Activated CD4-positive, CD25-positive, alpha-beta regulatory T cell treated with anti-CD3 and anti-CD28 coated beads, Interleukin-2, amount 50 U/mL, for 16 hours (primary cell): ENCODE measurements at places on chromosomes 2 and 18.

DNA sequence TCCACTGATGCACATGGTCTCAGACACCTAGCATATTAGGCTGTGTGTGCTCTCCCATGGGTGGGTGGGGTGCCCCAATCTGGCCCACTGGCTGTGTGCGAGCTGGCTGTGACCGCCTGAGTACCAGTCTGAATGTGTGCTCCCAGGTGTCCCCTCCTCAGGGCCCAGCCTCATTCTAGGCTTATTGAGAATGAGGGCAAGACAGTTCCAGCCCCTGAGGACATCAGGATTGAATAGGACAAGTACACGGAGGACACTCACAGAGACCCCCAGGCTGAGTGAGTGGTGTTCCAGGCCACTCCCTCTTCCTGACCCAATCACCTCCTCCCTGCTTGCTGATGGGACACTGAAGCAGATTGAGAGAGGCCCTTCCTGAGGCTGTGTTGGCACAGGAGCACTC lies 116.1 kb upstream of the RAB6C start:
- DNase-seq, result no peak

- no peak for DNase-seq
Observed at GRCh38 chr2:48482769-48483168, 47.2 kb upstream of the STON1 start.

DNA sequence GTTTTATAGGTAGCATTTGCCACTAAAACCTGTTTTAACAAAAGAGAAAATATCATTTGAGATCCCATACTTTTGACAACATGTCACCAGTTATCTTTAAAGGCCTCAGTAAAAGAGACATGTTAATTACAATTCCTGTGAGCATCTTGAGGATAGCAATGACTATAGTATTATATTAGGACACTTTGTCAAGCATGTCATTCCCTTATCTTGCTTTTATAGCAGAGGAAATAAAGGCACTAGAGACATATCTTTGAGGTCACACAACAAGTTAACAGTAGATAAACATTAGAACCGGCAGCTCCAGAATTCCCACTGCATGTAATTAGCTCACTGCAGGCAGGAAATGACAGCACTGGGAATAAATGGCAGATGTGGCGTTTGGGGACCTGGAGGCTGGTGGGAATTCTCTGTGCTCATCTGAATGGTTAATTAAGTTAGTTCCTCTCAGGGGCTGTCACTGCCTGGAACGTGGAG lies 25.9 kb downstream of the LYPD6B start:
- DNase-seq, result no peak

DNA sequence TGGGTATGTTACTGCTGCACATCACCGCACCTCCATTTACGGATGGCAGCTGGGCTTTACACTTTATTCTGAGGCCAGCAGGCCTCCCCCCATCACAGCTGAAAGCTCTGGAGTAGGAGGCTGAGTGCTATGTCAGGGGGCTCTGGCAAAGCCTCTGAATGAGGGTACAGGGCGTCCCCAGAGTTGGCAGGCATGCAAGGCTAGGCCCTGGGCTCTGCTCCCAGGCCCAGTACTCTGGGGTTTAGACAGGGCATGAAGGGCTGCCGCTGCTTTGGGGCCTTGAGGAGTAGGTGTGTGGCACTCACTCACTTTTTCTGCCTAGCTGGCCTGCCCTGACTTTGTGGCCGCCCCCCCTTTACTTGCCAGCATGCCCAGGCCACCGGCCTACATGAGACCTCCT lies 90.8 kb downstream of the WDSUB1 start:
- DNase-seq, result no peak

GRCh38 chr2:95531254-95531771 lies 46.8 kb upstream of the TRIM43B start:
- no peak for DNase-seq

- DNase-seq, result no peak
Observed at GRCh38 chr2:179239838-179240237, 24.8 kb downstream of the SESTD1 start.

- no peak for DNase-seq
Observed at GRCh38 chr2:205898744-205899143, 187.2 kb downstream of the INO80D start.

DNA sequence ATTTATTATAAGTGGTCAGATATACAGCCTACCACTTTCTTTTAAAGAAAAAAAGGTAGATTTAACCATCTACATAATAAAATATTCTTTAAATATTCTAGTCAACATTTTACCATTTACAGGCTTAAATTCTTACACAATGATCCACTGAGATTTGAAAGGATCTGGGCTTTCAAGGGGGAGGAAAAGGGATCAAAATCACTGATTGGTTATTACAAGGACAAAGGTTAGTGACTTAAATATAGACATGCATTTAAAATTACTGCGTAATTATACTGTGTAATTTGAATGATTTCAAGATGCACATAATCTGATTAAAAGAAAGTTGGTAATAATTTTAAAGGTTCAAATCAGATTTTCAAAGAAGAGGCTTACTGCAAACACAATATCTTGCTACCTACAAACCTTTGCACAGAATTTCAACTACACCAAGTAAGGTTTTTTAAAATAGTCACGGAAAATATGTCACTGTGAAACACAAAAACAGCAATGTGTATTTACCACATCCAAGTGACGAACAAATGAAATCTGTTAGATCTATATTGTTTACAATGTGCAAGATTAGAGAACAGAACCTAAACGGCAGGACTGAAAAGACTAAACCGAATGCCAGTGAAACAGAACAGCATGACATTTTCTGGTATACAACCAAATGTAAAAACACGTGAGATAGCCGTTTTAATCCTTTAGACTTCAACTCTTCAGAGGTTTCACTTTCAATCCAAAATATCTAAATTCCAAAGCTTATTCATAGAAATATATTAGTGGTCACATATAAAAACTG lies 40.8 kb downstream of the RTN4 start:
- DNase-seq, result no peak

GRCh38 chr2:105595536-105595935 lies 149.2 kb upstream of the NCK2 start:
- no peak for DNase-seq

DNA sequence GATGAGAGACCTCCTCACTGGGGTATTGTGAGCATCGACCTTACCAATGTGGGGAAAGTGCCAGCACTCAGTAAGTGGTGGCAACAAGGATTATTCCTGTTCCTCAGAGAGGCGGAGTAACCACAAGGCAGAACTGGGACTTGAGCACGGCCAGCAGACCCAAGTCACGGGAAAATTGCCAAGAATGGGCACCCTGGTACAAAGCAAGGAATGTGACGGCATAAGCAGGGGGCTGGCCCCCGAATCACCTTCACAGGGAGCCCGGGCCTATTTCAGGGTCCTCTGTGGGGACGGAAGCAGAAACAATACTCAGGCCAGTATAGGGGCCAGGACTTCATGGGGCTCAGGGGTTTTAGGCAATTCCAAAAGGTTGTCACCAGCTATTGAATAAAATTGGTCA lies 25.4 kb downstream of the CENPA start:
- DNase-seq, result no peak

- no peak for DNase-seq
Observed at GRCh38 chr2:127437781-127438726, 19.8 kb downstream of the PROC start.

- no peak for DNase-seq
Observed at GRCh38 chr2:25247792-25248512, 79.6 kb upstream of the POMC start.

DNA sequence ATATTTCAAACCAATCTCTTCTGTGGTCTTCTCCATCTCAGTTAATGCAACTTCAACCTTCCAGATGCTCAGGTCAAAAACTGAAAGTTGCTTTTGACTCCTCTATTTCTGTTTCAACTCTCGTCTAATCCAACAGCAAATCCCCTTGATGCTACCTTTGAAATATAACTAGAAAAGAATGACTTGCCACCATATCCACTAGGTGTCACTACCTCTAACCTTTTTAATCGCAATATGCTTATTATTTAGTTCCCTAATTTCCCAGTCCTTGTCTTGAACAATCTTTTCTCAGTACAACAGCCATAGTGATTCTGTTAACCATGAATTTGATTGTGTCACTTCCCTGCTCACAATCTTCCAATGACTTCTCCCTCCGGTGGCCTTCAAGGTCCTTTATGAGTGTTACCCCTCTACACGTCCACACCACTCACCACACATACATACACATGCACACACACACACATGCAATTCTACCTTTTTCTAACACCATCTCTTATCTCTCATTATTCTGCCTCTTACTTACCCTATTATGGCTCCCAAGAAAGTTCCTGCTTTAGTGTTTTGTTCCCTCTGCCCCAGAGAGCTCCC lies 245.5 kb upstream of the KCNJ3 start:
- no peak for DNase-seq

DNA sequence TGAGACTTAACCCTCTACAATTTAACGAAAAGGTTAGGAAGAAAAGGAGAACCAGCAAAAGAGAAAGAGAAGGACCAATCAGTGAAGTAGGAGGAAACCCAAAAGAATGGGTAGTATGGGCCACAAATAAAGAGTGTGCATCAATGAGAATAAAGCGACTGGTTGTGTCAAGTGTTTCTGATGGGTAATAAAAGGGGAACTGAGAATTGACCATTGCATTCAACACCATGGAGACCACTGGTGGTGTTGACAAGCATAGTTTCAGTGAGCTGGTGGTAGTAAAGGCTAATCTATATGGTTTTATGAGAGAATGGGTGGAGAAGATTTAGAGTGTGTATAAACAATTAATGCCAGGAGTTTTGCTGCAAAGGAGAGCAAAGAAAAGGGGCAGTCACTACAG lies 75.4 kb downstream of the CSRNP3 start:
- no peak for DNase-seq

DNA sequence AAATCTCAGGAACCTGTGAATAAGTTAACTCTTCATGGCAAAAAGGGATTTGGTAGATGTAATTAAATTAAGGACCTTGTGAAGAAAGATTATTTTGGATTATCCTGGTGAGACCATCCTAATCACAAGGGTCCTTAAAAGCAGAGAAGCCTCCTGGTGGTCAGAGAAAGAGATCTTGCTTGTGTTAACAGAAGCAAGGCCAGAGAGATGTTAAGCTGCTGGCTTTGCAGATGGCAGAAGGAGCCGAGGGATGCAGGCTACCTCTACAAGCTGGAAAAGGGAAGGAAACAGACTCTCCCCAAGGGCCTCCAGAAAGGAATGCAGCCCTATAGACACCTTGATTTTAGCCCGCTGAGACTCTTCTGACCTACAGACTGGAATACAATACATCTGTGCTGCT lies 197.0 kb downstream of the STK39 start:
- no peak for DNase-seq

DNA sequence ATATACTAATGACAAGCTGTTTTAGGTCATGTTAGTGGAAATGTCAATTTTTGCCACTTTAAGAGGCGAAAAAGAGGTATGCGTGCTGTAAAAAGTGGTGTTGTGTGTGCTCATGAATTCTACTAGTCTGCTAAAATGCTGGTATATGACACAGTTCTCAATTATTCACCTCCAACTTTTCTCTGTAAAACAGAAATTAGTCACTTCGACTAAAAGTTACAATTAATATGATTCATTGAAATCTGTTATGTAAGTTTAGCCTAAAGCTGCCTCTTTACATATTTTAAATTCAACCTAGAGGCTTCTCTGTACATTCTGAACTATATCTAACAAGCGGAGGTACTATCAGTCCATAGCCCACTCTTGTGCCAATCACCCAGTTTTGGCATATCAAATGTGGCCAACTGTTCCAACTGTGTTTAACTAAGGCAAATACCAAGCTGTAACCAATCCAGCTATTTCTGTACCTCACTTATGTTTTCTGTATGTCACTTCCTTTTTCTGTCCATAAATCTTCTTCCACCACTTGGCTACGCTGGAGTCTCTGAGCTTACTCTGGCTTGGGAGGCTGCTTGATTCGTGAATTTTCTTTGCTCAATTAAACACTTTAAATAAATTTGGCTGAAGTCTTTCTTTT lies 20.8 kb downstream of the BAZ2B start:
- DNase-seq, result no peak

GRCh38 chr18:49572611-49573345 lies 10.9 kb downstream of the LIPG start:
- DNase-seq, result no peak

DNA sequence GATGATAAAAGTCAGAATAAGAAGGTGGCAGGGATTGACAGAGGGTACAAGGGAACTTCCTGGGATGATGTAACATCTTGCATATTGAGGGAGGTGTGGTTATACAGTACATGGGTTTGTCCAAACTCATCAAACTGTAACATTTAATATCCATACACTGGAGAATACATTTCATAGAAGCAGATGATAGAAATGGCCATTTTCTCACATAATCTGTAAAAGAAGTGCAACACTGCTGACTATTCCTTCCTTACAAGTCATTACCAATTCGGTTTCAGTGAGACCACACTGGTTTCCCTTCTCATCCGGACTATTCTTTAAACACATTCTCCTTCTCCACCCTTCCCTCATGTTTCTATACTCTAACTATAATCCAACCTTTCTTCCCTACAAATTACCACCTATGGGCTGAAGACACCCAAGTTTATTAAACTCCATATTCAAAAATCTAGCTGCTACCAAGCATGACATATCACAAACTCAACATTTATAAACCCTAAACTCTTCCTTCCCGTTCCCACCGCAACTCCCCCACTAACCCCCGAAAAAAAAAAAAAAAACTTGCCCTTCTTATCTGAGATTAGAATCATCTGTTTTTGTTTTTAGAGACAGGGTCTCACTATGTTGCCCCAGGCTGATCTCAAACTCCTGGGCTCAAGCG lies 1.6 kb downstream of the COX7A2L start:
- no peak for DNase-seq

DNA sequence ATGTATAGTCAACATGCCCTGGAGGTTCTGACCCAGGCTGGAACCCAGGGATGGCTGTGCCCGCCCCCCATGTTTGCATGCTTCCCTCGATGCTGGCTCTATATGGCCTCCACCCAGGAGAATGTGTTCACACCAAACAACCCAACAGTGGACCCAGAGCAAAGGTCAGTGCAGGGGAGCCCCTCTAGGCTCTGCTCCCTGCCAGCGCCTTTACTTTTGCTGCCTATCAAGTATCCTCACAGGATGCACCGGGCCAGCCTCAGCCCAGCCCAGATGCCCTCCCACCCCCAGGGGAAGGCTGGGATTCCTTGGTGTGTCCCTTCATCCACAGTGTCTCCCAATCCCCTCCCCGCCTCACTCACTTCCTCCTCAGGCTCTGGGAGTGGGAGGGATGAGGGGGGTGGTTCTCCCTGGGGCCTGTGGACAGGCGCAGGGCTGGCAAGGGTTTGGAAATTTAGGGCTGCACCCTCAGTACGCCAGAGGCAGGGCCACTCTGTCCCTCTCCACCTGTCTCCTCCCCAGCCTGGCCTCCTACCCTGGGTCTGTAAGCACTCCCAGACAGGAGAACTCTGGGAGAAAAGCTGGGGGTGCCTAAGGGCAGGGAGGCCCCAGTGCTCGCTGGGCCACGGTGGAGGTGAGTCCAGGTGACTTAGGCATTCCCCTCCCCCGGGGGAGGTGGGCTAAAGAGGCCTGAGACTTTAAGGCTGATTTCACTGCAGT lies 2.3 kb downstream of the ATP6V1B1 start:
- DNase-seq, result no peak

DNA sequence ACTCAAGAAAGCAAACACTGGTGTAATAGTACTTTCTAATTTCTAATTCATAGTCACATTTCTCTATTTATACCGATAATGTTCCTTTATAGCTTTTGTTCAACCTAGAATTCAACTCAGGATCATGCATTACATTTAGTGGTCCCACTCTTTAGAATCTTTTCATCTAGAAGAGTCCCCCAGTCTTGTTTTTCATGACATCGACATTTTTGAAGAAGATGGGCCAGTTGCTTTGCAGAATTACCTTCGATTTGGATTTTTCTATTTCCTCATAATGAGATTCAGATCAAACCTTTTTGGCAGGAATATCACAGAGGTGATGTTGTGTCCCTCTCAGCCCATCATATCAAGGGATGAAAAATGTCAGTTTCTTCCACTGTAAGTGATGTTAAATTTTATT lies 35.3 kb downstream of the KIAA2012 start:
- DNase-seq, result no peak

- no peak for DNase-seq
Observed at GRCh38 chr18:65235966-65236624, 514.7 kb upstream of the CDH7 start.
